ENCODE measurements at places on chromosomes 6 and 20.

DNA sequence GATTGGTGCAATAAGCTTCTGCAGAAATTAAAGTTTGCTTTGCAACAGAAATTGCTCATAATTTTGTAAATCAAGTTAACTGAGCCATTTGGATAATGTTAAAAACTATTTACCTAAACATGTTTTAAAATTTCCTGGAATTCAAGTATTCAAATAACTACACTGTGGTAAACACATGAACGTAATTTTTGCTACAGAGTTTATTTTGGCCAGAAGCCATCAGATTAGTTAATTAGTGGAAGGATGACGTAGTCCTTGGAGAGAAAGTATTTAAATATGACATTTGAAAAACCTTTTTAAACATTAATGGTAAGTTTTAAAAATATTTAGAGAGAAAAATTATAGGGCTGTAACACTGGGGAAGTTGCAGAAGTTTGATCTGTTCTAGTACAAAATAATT lies 121.2 kb upstream of the UST start:
- DNase-seq = no peak
- H3K27ac ChIP-seq = no peak overlapping the region
- H3K27me3 ChIP-seq = peaks cover 12% of the 10 kb centered on the region
- H3K4me1 ChIP-seq = no peaks in the 10 kb centered on the region
- no peak overlapping the region for H3K4me3 ChIP-seq
- H3K36me3 ChIP-seq = no peaks in the 10 kb centered on the region

DNA sequence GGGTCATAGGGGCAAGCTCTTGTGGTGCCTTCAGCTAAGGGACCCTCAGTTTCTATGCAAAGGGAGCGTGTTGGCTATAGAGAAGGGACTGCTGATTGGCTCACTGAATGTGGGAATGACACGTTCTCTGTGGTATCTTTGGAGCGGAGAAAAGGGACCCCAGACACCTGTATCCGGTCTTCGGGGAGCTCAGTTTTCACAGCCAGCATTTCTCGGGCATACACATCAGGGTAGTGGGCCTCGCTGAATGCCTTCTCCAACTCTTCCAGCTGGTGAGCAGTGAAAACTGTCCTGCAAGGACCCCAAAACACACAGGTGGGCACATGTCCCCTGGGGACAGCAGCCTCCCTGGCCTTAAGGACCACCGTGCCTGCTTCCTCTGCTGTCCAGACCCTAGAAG lies 3.3 kb downstream of the VSX1 start:
- H3K4me1 ChIP-seq = peaks cover 4% of the 10 kb centered on the region
- H3K4me3 ChIP-seq = no peak overlapping the region
- H3K27me3 ChIP-seq = peaks cover 70% of the 10 kb centered on the region
- no peak overlapping the region for H3K27ac ChIP-seq
- DNase-seq = no peak
- H3K36me3 ChIP-seq = peaks cover 1% of the 10 kb centered on the region

GRCh38 chr20:14288341-14289330 lies 48.8 kb downstream of the FLRT3 start:
- H3K27ac ChIP-seq = no peak overlapping the region
- no peaks in the 10 kb centered on the region for H3K36me3 ChIP-seq
- no peaks in the 10 kb centered on the region for H3K4me1 ChIP-seq

- DNase-seq = no peak
- H3K4me1 ChIP-seq = no peaks in the 10 kb centered on the region
- H3K4me3 ChIP-seq = no peak overlapping the region
- H3K36me3 ChIP-seq = no peaks in the 10 kb centered on the region
Observed at GRCh38 chr6:110128418-110128817, 51.1 kb downstream of the WASF1 start.

- H3K4me1 ChIP-seq = peaks cover 5% of the 10 kb centered on the region
- H3K27me3 ChIP-seq = peaks cover 39% of the 10 kb centered on the region
- no peaks in the 10 kb centered on the region for H3K36me3 ChIP-seq
- DNase-seq = no peak
- H3K4me3 ChIP-seq = no peak overlapping the region
- no peak overlapping the region for H3K27ac ChIP-seq
Observed at GRCh38 chr6:36938536-36938935, 16.0 kb upstream of the PI16 start.

DNA sequence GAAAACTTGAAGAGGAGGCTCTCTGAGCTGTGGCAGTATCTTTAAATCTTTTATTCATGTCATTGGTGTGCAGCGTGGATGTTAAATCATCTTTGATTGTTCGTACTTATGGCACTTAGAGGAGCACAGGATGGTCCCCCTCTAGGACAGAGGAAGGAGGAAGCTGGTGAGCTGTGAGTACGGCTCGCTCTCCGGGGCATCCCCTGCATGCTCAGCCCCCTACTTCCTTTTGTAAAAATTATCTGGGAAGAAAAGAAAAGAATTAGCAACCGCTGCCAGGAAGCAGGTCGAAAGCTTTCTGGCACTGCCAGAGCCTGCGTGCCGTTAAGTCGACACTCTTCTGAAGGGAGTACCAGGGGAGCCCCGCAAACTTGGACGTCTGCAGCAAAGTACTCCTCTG lies 158.5 kb downstream of the SYNDIG1 start:
- DNase-seq = no peak
- no peak overlapping the region for H3K4me3 ChIP-seq

- H3K36me3 ChIP-seq = peaks cover 43% of the 10 kb centered on the region
- peak within 1 kb of the TSS; percentile 95 for H3K27ac ChIP-seq
- DNase-seq = peak; percentile 76
- H3K27me3 ChIP-seq = no peaks in the 10 kb centered on the region
- H3K4me3 ChIP-seq = peak within 1 kb of the TSS; percentile 94
Observed at GRCh38 chr6:25962149-25963127, at the start of gene TRIM38. Gene TRIM38, plus strand, starts transcription at chr6:25962802. Its CDS starts 3,721 bp downstream, at chr6:25966523.

- H3K4me1 ChIP-seq = no peaks in the 10 kb centered on the region
- no peak overlapping the region for H3K27ac ChIP-seq
- H3K36me3 ChIP-seq = no peaks in the 10 kb centered on the region
- peaks cover 25% of the 10 kb centered on the region for H3K27me3 ChIP-seq
- no peak overlapping the region for H3K4me3 ChIP-seq
- no peak for DNase-seq
Observed at GRCh38 chr6:170497841-170498301, 55.2 kb downstream of the PSMB1 start.

GRCh38 chr6:111070105-111071005 lies 16.9 kb upstream of the SLC16A10 start:
- DNase-seq = no peak
- no peaks in the 10 kb centered on the region for H3K36me3 ChIP-seq
- no peak overlapping the region for H3K27ac ChIP-seq
- no peaks in the 10 kb centered on the region for H3K4me1 ChIP-seq

GRCh38 chr6:582370-582769 lies 74.5 kb downstream of the HUS1B start:
- peak overlapping the region; percentile 48 for H3K27ac ChIP-seq
- peaks cover 34% of the 10 kb centered on the region for H3K4me1 ChIP-seq
- H3K4me3 ChIP-seq = peak overlapping the region; percentile 7
- DNase-seq = no peak
- H3K27me3 ChIP-seq = no peaks in the 10 kb centered on the region

DNA sequence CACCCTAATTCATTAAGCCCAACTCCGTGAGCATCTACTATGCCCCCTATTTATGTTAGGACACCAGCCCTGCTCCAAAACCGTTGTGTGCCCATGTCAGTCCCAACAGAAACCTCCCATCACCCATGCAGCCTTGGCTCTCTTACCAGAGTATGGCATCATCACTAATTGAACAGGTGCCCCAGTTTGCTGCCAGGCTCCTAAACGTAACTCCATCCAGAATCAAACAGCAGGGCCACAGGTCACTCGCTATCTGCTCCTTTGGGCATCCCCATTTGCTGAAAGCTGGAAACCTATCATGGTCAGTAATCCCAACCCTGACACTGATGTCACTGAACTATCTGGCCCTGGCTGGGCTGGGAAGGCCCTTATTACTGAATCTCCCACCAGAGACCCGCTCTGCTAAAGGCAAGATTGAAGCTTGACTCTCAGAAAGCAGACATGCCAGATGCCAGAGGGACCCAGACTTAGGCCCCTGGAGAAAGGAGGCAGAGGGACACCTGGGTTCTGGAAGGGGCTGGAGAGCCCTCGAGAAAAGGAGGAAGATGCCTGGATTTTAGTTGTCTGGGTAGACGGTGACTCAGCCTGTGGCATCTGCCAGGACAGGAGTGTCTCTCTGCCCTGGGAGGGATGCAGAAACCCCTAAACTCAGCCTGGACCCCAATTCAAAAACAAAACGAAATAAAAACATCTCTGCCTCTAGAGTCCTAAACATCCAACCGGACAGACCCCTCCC lies 14.0 kb downstream of the MUCL3 start:
- H3K27ac ChIP-seq = no peak overlapping the region
- DNase-seq = no peak
- peak overlapping the region; percentile 52 for H3K4me3 ChIP-seq
- no peaks in the 10 kb centered on the region for H3K36me3 ChIP-seq

GRCh38 chr6:34059136-34059731 lies 86.7 kb downstream of the GRM4 start:
- H3K4me1 ChIP-seq = peaks cover 7% of the 10 kb centered on the region
- no peak overlapping the region for H3K4me3 ChIP-seq
- H3K36me3 ChIP-seq = no peaks in the 10 kb centered on the region
- peaks cover 4% of the 10 kb centered on the region for H3K27me3 ChIP-seq
- no peak for DNase-seq

- H3K27ac ChIP-seq = no peak overlapping the region
- H3K27me3 ChIP-seq = peaks cover 30% of the 10 kb centered on the region
- H3K4me1 ChIP-seq = no peaks in the 10 kb centered on the region
- no peak for DNase-seq
Observed at GRCh38 chr20:709423-709822, 33.8 kb upstream of the SCRT2 start.

GRCh38 chr20:31515775-31516107 lies 1.5 kb downstream of the HM13 start:
- H3K36me3 ChIP-seq = peaks cover 5% of the 10 kb centered on the region
- no peak overlapping the region for H3K27ac ChIP-seq
- peaks cover 9% of the 10 kb centered on the region for H3K4me1 ChIP-seq
- peaks cover 2% of the 10 kb centered on the region for H3K27me3 ChIP-seq
- peak; percentile 12 for DNase-seq
- H3K4me3 ChIP-seq = no peak overlapping the region

- no peak overlapping the region for H3K4me3 ChIP-seq
- DNase-seq = no peak
- H3K36me3 ChIP-seq = peaks cover 3% of the 10 kb centered on the region
- H3K4me1 ChIP-seq = peaks cover 14% of the 10 kb centered on the region
- no peak overlapping the region for H3K27ac ChIP-seq
Observed at GRCh38 chr20:32559753-32560380, 25.3 kb downstream of the NOL4L start.

DNA sequence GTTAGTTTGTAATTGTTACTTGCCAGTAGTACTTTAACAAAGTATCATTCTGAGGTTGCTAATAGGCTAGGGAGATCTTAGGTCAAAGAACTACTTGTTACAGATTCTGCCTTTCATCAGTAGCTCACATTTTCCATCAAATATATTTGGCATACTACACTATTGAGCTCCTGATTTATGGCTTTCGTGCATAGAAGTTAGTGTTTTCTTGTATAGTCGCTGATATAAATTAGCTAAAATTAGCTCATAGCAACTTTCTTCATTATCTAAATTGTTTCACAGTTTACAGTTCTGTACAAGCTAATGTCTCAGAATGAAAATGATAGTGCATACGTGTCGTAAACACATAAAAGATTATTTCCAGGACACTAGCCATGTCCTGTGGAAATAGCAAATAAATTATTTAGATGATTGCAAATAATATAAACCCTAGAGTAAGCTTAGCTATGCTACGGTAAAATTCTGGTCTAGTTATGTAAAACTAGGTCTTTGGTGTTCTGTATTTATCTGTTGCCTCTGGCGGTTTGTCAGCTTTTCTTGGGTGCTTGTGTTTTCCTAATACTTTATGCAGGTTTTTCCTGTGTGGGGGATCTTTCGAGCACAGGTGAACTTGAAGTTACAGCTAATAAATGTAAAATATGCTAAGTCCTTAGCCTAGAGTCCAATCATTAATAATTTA lies 15.1 kb downstream of the PDE7B start:
- H3K27me3 ChIP-seq = no peaks in the 10 kb centered on the region
- peaks cover 17% of the 10 kb centered on the region for H3K36me3 ChIP-seq
- no peak for DNase-seq
- H3K4me3 ChIP-seq = no peak overlapping the region

DNA sequence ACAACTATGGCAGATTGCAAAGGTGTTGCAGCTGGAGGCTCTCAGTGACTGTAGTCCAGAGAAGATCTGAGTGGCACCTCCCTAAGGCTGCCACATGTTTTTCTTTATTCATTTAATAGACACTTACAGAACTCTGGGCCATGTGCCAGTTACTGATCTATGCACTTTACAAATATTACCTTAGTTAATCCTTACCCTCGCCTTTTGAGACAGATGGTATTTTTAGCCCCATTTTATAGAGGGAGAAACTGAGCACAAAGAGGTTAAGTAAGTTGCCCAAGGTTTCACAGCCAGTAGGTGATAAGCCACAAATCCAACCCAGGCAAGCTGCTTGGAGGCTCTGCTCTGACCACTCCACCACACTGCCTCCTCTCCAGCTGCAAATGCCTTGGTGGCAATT lies 6.5 kb upstream of the SCRT2 start:
- H3K4me3 ChIP-seq = no peak overlapping the region
- H3K27me3 ChIP-seq = peaks cover 2% of the 10 kb centered on the region
- no peaks in the 10 kb centered on the region for H3K4me1 ChIP-seq
- no peaks in the 10 kb centered on the region for H3K36me3 ChIP-seq
- no peak for DNase-seq
- H3K27ac ChIP-seq = no peak overlapping the region

GRCh38 chr20:51886891-51887608 lies 84.7 kb upstream of the SALL4 start:
- H3K36me3 ChIP-seq = no peaks in the 10 kb centered on the region
- H3K27ac ChIP-seq = no peak overlapping the region
- no peaks in the 10 kb centered on the region for H3K4me1 ChIP-seq

GRCh38 chr6:96939007-96939805 lies 14.7 kb downstream of the KLHL32 start:
- H3K27ac ChIP-seq = no peak overlapping the region
- H3K27me3 ChIP-seq = no peaks in the 10 kb centered on the region
- H3K4me1 ChIP-seq = no peaks in the 10 kb centered on the region
- H3K36me3 ChIP-seq = no peaks in the 10 kb centered on the region
- no peak for DNase-seq

DNA sequence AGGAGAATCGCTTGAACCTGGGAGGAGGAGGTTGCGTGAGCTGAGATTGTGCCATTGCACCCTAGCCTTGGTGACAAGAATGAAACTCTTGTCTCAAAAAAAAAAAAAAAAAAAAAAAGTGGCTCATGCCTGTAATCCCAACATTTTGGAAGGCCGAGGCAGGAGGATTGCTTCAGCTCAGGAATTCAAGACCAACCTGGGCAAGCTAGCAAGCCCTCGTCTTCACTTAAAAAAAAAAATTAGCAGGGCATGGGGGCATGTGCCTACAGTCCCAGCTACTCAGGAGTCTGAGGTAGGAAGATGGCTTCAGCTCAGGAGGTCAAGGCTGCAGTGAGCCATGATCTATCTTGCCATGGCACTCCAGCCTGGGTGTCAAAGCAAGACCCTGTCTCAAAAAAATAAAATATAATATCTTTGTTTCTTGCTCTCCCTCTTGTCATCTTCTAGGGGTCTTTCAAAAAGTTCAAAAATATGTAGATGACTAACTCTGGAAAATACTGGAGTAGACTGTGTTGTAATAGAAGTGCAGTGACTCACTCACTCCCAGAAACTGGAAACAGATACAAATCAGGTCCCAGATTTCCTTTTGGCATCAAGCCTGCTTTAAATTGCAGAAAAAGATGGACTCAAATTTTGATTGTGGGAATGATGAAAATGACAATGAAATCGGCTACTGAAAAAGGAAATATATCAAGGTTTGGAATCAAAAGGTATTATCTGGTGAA lies 2.8 kb upstream of the GINM1 start:
- H3K36me3 ChIP-seq = no peaks in the 10 kb centered on the region
- no peak overlapping the region for H3K4me3 ChIP-seq
- H3K27me3 ChIP-seq = peaks cover 24% of the 10 kb centered on the region
- DNase-seq = no peak
- peaks cover 17% of the 10 kb centered on the region for H3K4me1 ChIP-seq
